ENCODE measurements at places on chromosomes 12 and 14.
A peak's percentile ranks its signal among the peaks of the same experiment; 100 is the strongest.

GRCh38 chr14:98754343-98755020 is 517.5 kb downstream of the BCL11B start:
- H3K4me3 ChIP-seq = no peak overlapping the region
- H3K27me3 ChIP-seq = no peaks in the 10 kb centered on the region

DNA sequence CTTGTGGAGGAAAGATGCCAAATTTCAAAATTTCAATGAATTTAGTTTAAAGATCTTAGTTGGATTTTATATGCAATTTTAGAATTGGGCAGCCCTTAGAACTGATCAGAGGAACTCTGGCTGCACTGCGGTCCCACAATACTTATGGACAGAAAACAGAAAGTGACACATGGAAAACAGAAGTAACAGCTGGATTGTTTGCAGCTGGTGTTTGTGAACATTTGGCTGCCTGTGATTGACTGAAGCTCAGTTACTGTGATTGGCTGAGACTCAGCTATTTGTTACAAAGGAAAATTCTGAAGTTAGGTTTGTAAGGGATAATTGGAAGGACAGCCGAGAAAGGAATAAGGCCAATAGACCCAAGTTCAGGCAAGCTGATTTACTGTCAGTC is 10.0 kb upstream of the KRT86 start:
- DNase-seq = no peak
- no peaks in the 10 kb centered on the region for H3K27me3 ChIP-seq
- H3K36me3 ChIP-seq = no peaks in the 10 kb centered on the region
- no peak overlapping the region for H3K27ac ChIP-seq
- H3K4me1 ChIP-seq = peaks cover 33% of the 10 kb centered on the region
- no peak overlapping the region for H3K4me3 ChIP-seq

GRCh38 chr14:70884595-70885342 is 22.5 kb upstream of the PCNX1 start:
- H3K27ac ChIP-seq = no peak overlapping the region
- no peaks in the 10 kb centered on the region for H3K36me3 ChIP-seq
- H3K4me1 ChIP-seq = peaks cover 41% of the 10 kb centered on the region
- H3K4me3 ChIP-seq = no peak overlapping the region

- H3K27me3 ChIP-seq = no peaks in the 10 kb centered on the region
- H3K4me1 ChIP-seq = peaks cover 8% of the 10 kb centered on the region
- peak; percentile 49 for DNase-seq
- H3K27ac ChIP-seq = no peak overlapping the region
- H3K36me3 ChIP-seq = no peaks in the 10 kb centered on the region
Observed at GRCh38 chr12:71799106-71799505, 40.5 kb upstream of the TBC1D15 start.

DNA sequence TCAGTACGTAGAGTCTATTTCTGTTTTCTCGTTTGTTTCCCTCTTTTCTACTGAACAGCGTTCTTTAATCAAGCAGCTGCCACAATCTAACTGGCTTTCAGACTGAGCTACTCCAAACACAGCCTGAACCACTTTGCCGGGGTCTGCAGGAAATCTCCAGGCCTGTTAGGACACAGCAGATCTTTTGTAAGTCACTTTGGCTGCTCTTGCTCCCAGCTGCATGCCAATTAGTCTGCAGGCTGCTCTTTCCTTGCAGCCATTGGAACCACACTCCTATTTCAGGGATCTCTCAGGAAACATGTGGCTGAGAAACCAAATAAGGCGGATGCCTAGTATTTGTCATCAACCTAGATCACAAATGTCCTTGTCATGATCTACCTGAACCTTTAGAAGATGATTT is 73.6 kb downstream of the TMTC1 start:
- no peaks in the 10 kb centered on the region for H3K27me3 ChIP-seq
- no peaks in the 10 kb centered on the region for H3K36me3 ChIP-seq
- no peak for DNase-seq
- H3K4me1 ChIP-seq = peaks cover 6% of the 10 kb centered on the region
- H3K4me3 ChIP-seq = no peak overlapping the region

DNA sequence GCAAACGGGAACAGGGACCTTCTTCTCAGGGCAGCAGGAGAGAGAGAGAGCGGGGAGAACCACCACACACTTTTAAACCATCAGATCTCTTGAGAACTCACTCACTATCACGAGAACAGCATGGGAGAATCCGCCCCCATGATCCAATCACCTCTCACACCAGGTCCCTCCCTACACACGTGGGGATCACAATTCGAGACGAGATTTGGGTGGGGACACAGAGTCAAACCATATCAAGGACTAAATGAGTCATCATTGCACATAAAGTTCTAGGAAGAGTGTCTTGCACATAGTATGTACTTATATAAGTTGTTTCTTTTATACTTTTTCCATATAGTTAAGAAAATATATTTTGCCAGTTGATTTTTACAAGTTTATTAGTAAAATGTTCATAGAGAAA is 17.6 kb upstream of the NTN4 start:
- no peaks in the 10 kb centered on the region for H3K27me3 ChIP-seq
- peaks cover 19% of the 10 kb centered on the region for H3K4me1 ChIP-seq
- H3K36me3 ChIP-seq = no peaks in the 10 kb centered on the region
- no peak overlapping the region for H3K4me3 ChIP-seq

DNA sequence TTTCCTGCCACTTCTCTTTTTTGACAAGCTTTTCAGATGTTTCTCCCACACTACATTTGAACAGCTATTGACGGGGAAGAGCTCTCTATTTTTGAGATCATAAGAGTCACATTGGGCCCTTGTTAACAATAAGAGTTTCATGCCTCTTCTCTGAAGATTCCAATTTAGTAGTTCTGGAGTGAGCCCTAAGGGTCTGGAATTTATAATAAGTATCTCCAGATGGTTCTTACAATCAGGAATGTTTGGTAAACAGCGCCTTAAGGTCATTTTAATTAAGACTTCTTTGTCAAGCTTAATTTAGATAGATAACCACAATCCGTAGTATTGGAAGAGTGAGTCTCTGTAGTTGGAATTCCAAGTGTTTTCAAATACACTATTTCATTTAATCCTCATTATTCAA is 60.6 kb upstream of the HECTD1 start:
- H3K4me1 ChIP-seq = peaks cover 19% of the 10 kb centered on the region
- DNase-seq = peak; percentile 3
- H3K4me3 ChIP-seq = no peak overlapping the region
- no peak overlapping the region for H3K27ac ChIP-seq

DNA sequence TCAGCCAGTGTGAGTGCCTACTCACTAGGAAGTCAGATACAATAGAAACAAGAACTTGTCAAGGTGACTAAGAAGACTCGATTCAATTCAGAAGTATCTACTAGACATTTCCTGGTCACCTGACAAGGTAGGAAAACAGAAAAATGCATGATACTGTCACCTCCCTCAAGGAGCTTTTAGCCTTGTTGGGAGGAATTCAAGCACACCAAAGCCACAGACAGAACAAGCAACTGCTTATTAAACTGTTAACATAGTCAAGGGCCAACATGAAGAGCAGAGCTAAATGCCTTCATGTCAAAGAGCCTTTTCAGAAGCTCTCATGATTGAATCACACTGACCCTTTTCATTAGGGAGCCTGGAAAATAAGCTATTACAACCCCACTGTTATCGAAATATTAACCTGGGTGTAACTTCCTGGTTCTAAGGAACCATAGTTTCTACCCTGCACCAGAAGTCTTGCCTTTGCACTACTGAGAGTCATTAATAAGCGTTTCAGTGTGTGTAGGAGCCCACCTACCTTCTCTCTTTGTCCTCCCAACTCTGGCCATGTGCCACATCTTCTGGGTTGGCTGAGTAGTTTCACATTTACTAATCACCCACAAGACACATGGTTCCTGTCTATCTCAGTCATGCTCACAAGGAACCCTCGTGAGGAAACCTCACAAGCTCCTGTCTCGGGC is 31.0 kb upstream of the LGALS3 start:
- no peak for DNase-seq
- no peaks in the 10 kb centered on the region for H3K36me3 ChIP-seq
- H3K4me3 ChIP-seq = no peak overlapping the region
- no peaks in the 10 kb centered on the region for H3K27me3 ChIP-seq

DNA sequence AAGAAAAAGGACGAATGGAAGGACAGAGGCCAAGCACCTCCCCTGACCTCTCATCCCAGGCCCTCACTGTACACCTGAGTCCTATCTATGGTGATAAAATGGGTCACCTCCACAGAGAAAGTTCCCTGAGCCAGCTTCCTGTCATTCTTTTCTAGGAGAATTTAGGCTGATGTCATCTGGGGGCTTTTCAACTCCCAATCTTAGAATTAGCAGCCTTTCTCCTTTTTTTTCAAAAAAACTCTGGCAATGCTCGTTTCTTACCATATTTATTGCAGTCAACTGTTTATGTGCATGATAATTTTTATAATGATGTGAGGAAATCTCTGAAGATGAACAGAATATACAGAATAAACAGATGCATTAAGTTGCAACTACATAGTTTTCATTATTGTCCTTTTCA is 177.6 kb downstream of the SNAPC1 start:
- H3K4me1 ChIP-seq = peaks cover 3% of the 10 kb centered on the region
- H3K27ac ChIP-seq = no peak overlapping the region
- peaks cover 38% of the 10 kb centered on the region for H3K27me3 ChIP-seq

GRCh38 chr14:87935886-87936285 is 57.1 kb downstream of the GALC start:
- no peak overlapping the region for H3K4me3 ChIP-seq
- H3K27me3 ChIP-seq = no peaks in the 10 kb centered on the region
- H3K4me1 ChIP-seq = no peaks in the 10 kb centered on the region
- DNase-seq = no peak

- peaks cover 52% of the 10 kb centered on the region for H3K4me1 ChIP-seq
- no peaks in the 10 kb centered on the region for H3K36me3 ChIP-seq
- H3K27me3 ChIP-seq = peaks cover 39% of the 10 kb centered on the region
- peak overlapping the region; percentile 7 for H3K27ac ChIP-seq
- DNase-seq = peak; percentile 98
Observed at GRCh38 chr12:48973941-48974673, 2.6 kb upstream of the WNT10B start.

- H3K4me1 ChIP-seq = no peaks in the 10 kb centered on the region
- H3K36me3 ChIP-seq = peaks cover 24% of the 10 kb centered on the region
- H3K27ac ChIP-seq = no peak overlapping the region
- H3K27me3 ChIP-seq = no peaks in the 10 kb centered on the region
Observed at GRCh38 chr12:112446008-112446725, 27.4 kb downstream of the PTPN11 start.

DNA sequence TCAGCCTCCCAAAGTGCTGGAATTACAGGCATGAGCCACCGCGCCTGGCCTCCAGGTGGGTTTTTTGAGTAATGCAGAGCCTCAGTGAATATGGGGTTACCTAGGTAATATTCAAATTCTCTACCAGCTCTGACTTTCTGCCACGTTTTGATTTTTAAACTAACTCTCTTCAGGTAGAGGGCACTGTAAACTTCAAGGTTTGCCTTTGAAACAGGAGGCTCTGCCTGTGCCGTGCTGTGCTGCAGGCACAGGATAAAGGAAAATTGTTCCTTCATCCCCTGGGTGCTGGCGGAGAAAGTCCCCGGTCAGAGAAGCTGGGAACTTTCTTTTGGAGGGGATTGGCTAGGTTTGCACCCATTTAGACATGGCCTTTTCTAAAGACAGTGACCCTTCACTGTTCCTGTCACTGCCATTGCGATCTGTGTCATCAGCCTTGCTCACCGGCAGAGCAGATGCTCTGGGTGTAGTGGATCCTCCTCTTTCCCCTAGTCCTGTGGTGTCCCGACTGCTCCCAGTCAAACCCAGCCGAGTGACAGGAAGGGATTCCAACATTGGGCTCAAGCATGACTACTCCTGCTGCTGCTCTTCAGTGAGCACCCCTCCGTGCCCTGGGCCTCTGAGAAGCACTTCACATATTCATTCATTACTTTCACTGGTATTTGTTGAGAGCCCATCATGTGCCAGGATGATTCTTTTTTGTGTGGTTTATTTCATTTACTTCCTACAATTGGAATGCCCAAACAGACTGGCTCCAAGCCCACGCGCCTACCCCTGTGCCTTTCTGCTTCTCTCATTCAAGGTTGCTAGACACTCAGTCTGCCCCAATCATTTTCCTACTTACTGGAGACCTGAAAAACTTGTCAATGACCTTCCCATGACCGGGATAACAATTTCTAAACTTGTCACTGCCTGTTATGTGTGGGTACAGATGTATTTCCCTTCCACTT is 103.6 kb downstream of the TMEM30B start:
- peaks cover 37% of the 10 kb centered on the region for H3K4me1 ChIP-seq
- H3K36me3 ChIP-seq = no peaks in the 10 kb centered on the region
- H3K27ac ChIP-seq = peak overlapping the region; percentile 92
- DNase-seq = peak; percentile 65

DNA sequence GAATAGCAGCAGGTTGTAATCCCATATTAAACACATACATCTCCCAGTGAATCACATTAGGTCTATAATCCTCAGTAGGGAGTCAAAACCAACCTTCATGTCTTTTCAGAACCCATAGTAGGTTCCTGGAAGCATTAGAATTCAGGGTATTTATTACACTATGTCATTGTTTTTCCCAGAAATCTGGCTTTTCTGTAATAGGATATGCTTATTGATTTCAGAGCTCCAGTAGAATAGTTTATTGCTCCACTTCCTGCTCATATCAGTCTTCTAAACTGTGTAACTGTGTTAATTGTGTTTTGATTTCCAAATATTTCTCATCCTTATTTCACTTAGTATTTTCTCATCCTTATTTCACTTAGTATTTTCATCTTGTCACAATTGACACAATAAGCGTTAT is 268.0 kb downstream of the CCDC59 start:
- DNase-seq = no peak
- no peak overlapping the region for H3K4me3 ChIP-seq
- H3K27ac ChIP-seq = no peak overlapping the region
- no peaks in the 10 kb centered on the region for H3K4me1 ChIP-seq
- H3K27me3 ChIP-seq = no peaks in the 10 kb centered on the region

- H3K4me1 ChIP-seq = peaks cover 22% of the 10 kb centered on the region
- H3K27ac ChIP-seq = peak overlapping the region; percentile 92
- H3K27me3 ChIP-seq = no peaks in the 10 kb centered on the region
- H3K4me3 ChIP-seq = peak overlapping the region; percentile 67
Observed at GRCh38 chr14:91245029-91245428, 525 bp upstream of the GPR68 start.

DNA sequence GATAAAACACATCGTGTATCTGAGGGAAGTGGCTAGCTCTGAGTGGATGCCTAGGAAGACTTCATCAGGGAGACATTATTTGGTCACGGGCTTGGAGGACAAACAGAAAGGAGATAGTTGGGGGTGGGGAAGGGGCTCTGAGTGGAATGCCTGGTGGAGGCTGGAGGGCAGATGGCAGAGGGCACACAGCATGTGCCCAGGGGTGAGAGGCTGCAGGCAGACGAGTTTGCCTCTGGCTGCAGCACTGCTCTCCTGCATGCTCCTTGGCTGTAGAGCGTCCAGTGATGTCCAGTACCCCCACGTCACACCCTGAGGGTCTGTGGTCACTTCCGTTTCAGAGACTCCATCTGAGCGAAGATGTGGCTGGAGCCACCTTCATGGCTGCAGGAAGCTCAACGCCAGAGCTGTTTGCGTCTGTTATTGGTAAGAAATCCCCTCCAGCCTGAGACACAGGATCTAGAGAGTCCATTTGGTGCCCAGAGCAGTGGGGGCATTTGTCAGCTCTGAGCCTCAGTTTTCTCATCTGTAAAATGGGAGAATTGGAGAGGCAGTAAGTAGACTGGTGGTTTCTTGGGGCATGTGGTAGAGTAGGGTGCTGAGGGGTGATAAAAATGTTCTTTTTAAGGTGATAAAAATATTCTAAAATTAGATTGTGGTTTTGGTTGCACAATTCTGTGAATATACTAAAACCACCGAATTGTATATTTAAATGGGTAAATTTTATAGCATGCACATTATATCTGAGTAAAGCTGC is 71.7 kb upstream of the RIN3 start:
- no peak overlapping the region for H3K4me3 ChIP-seq
- H3K27ac ChIP-seq = no peak overlapping the region
- no peaks in the 10 kb centered on the region for H3K27me3 ChIP-seq
- no peaks in the 10 kb centered on the region for H3K4me1 ChIP-seq

- H3K4me1 ChIP-seq = no peaks in the 10 kb centered on the region
- H3K27ac ChIP-seq = no peak overlapping the region
- H3K36me3 ChIP-seq = no peaks in the 10 kb centered on the region
- H3K27me3 ChIP-seq = no peaks in the 10 kb centered on the region
- H3K4me3 ChIP-seq = no peak overlapping the region
Observed at GRCh38 chr14:64040044-64040443, 187.2 kb downstream of the SYNE2 start.
